CD4-positive, alpha-beta T cell treated with Interferon gamma for 1 hour (primary cell): ENCODE measurements at places on chromosomes 5 and 9.

DNA sequence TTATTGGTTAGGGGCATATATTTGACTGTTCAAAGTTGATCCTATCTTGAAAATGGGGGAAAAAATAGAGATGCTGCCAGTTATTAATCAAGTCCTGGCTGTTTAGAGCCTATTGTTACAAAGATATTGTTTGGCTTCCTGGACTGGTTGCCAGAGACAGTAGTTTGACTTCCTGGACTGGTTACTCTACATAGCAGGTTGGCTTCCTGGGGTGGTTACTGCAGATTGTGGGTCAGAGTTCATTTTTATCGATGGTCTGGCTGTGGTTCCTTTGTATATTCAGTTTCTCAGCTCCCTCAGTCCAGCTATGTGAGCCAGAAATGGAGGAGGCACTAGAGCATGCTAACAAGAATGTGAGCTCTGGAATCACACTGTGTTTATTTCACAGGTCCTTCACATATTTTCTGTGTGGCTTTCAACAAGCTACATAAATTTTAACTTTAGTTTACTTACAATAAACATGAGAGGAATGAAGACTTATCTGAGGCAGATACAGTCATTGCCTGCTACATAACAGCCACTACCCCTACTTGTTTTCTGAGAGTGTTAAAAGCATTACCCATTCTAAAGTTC lies 137.6 kb downstream of the TRPM3 start:
- no peak for DNase-seq

DNA sequence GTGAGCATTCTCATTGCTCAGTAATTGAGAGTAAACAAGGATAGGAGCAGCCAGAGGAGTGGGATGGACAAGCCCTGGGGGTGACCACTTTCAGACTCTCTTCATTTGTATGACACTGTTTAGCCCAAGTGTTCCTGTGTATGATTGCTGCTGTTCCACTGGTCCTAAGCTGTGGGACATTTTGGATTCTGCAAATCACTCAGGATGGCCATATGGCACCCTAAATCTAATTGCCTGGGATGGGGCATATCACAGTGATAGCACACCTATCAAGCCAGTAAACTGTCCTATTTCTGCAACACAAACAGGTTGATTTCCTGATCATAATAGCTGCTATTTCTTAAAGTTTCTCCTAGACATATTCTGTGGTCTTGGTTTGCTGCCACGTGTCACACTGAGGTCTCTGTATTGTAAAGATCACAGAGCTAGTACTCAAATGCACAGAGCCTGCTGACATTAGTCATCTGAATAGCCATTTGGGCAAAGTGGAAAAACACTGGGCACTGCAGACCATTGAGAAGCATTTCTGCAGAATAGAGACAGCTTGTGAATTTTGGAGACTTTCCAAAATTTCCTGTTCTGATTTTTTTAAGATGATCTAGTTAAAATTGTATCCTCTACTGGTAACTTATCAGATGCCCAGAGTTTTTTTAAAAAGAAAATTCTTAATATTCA lies 320.2 kb downstream of the RFX3 start:
- no peak for DNase-seq

DNA sequence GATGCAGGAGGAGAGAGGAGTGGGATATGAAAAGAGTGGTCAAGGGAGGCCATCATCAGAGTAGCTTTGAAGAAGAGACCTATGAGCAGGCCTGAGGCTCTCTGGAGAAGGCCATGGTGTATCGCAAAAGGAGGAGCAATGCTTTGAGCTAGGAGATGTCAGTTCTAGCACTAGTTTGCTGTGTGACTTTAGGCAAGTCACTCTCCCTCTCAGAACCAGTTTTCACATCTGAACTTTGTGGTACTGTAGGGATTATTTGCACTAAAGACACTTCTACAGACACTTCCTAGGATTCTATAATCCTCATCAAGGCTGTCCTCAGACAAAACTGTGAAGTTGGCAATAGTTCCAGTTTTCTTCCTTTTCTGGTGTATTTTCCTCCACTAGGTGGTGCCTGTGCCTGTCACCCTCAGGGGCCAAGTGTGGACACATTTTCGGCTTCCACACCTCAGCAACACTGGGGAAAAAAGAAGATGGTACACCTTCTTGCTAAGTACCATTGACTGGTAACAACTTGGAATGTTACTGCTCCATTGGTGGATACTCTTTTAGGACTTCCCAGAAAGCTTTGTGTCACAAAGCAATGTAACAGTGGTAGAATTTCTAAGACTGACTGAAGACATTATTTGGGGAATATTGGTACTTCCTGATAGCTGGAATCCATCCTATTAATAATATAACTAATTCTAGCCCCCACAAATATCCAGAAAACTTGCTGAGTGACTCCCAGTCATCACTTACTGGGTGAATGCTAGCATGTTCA lies 9.9 kb downstream of the PAPPA start:
- no peak for DNase-seq

GRCh38 chr5:5487585-5488360 lies 65.3 kb downstream of the ICE1 start:
- no peak for DNase-seq

- no peak for DNase-seq
Measured at GRCh38 chr5:74638970-74639806, 1.3 kb downstream of the ENC1 start.

DNA sequence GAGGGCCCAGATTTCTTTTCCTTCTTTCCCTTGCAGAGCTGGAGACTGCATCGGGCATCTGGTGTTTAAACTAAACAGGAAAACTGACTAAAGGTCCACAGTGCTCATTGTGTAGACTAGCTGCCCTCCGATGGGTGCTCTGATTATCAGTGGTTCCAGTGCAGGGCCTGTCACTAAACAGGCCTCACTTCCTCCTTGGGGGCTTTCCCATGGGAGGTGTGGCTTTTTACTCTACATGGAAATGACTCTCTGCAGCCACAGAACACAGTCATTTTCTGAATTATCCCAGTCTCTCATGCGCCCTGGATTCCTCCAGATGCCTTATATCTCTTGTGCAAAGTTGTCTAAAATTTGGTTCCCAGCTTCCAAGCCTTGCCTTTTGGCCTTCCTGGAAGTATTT lies 199.2 kb downstream of the TRIO start:
- DNase-seq = peak; percentile 15

DNA sequence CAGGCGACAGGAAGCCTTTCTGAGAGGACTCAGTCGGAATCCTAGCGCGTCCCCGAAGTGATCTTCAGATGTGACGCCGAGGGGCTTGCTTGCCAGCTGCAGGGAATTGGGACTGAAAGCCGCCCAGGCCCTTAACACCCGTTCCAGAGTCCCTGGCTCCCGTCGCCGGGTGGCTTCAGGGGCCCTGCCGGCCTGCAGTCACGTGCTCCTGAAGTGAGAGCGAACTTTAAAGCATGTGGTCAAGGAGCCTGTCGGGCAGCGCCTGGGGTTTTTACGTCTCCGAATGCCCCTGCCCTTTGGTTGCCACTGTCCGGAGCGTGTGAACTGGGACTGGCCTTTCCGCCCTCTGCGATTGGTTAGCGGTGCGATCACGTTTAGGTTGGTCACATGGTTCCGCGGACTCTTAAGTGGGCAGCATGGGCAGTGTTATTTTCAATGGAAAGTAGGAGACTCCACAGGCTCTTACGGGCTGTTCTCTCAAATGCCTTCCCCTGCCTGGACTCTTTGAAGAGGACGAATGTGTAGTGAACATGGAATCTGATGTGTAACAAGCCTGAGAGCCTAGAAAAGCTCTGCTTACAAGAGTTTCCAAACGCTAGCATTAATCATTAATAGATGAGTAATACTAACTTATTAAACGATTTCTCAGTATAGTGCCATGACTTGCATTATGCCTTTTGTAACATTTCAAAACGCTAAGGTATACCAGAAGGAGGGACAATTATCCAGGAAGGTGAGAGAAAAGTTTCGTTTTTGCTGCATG lies 1.9 kb downstream of the VLDLR start:
- no peak for DNase-seq
